Motor neuron (in vitro differentiated cells): ENCODE measurements at places on chromosomes 13 and 19.

GRCh38 chr13:22592515-22592914, 588.3 kb upstream of the SGCG start:
- ATAC-seq = no peak

DNA sequence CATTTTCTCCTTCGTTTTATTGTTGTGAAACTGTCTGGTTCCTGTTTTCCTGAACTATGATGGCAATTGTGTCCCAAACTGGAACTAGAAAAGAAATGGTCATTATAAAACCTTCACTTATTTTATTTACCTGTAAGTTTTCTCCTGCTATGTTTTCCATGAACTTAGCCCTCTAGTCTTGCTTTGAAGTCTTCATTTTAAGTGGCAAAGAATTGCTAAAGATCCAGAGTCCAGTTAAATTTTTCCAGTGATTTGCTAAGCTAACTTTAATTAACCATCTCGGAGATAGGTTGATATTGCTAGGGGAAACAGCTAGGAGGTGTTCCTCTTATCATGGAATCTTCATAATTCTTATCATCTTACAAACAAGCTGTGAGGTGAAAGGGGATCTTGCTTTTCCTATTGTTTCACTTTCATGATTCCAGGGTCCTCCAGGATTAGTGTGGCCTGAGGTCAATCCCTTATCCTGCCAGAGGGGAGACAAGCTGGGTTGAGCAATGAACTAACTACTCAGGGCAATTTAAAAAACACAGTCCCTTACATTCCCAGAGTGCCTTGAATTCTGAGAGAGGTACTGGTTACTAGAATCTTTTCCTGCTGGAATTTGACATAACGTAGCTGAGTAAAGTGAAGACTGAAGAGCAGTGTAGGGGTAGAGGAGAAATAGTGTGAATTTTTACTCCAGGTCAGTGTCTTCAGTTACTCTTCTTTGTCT, 112.5 kb downstream of the ESD start:
- ATAC-seq = no peak

DNA sequence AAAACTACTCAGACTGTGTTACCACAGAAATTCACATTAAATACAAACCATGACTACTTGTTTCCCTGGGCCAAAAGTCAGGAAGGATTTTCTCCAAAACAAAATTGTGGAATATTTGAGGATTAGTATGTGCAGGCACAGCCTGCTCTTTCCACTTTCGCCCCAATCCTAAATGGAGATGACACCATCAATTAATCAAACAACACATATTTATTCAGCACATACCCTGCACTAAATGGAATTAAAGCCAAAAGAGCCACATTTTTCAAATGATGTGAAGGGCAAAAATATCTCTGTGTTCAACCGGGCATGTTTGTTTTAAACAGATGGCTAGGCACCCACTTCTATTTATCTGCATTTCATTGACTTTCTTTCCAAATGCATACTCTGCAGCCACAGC, 523.1 kb downstream of the DCT start:
- ATAC-seq = no peak

DNA sequence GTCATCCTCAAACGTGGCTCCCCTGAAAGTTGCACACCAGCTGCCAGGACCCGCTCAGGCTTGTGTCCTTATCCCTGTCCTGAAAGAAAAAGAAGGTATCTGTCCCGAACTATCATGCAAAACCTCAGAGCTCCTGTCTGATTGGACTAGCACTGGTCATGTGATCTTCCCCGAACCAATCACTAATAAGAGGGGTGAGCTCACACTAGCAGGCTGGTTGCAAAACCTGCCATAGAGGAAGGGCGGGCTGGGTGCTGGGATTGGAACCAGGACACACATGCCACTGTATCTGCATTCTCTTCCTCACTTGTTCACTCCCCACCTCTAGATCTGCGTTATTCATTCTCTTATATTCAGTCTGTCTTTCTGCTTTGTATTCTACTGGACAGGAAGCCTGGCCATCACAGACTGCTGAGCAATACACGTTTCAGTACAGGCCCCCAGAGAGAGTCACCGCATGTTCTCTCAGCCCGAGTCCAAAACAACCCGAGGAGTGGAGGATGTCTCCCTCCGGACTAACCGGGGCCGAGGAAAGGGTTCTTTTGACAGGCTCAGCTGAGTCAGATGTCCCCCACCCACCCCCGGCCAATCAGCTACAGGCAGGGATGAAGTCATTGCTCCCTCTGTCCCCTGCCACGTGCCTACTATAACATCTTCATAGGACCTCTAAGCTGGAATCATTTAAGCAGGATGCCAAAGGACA, 97.7 kb downstream of the SIPA1L3 start:
- ATAC-seq = peak; percentile 80
